Pancreas (tissue), 10 donors: ENCODE measurements at places on chromosomes 16 and 17. TPM values are rescaled to one million over a fixed set of nuclear protein-coding genes. Genes with fewer than 3 reads are reported as not detected.

The GDPD1 gene
- 0.53 TPM for polyA plus RNA-seq

The CREBBP gene
- 14.4 TPM for polyA plus RNA-seq

The MFAP4 gene
- polyA plus RNA-seq, result 9.9 TPM

The TBC1D3 gene
- not detected for polyA plus RNA-seq

The CRYBA1 gene
- polyA plus RNA-seq, result not detected

The TEX19 gene
- not detected for polyA plus RNA-seq

The OTOP2 gene
- polyA plus RNA-seq, result not detected

The PARD6A gene
- 14.3 TPM for polyA plus RNA-seq

The CHD9NB gene
- polyA plus RNA-seq, result 3.3 TPM

The GPRC5B gene
- 28.3 TPM for polyA plus RNA-seq

The DDX52 gene
- polyA plus RNA-seq, result 7.7 TPM

The MFSD6L gene
- polyA plus RNA-seq, result 3.3 TPM

The CDH15 gene
- polyA plus RNA-seq, result not detected

The AKAP1 gene
- 12.8 TPM for polyA plus RNA-seq

The AOC3 gene
- 6.2 TPM for polyA plus RNA-seq

The NPEPPS gene
- 35.6 TPM for polyA plus RNA-seq

The DOC2A gene
- polyA plus RNA-seq, result 2.6 TPM

The ATP1B2 gene
- polyA plus RNA-seq, result 6.7 TPM

The PYDC1 gene
- polyA plus RNA-seq, result not detected

The MAPT gene
- polyA plus RNA-seq, result 1.1 TPM

The CEP295NL gene
- polyA plus RNA-seq, result 4.1 TPM

The PABPN1L gene
- polyA plus RNA-seq, result 0.63 TPM

The RMI2 gene
- polyA plus RNA-seq, result 0.65 TPM

The MYH11 gene
- 24.7 TPM for polyA plus RNA-seq

The PIP4K2B gene
- 14.2 TPM for polyA plus RNA-seq

The P2RX1 gene
- polyA plus RNA-seq, result 21.8 TPM

The KRTAP2-3 gene
- not detected for polyA plus RNA-seq

The KRTAP4-9 gene
- polyA plus RNA-seq, result not detected

The TMC6 gene
- polyA plus RNA-seq, result 61.2 TPM
